ENCODE measurements at places on chromosomes 13 and 19. TPM values are rescaled to one million over a fixed set of nuclear protein-coding genes. Genes with fewer than 3 reads are reported as not detected.

GRWD1 gene
- total RNA-seq = 20.8 TPM

SBSN gene
- not detected for total RNA-seq

HSD17B14 gene
- total RNA-seq = 12.0 TPM

IGFL1 gene
- not detected for total RNA-seq

ZNF728 gene
- 0.18 TPM for total RNA-seq

TMIGD2 gene
- total RNA-seq = 0.70 TPM

SHKBP1 gene
- 25.3 TPM for total RNA-seq

CFAP97D2 gene
- not detected for total RNA-seq

APOE gene
- 235 TPM for total RNA-seq

KLK12 gene
- not detected for total RNA-seq

CEACAM19 gene
- 4.1 TPM for total RNA-seq

TBCB gene
- 89.8 TPM for total RNA-seq

FLT3LG gene
- 3.1 TPM for total RNA-seq

CD209 gene
- 4.8 TPM for total RNA-seq

APOC4 gene
- not detected for total RNA-seq

HPN gene
- total RNA-seq = 62.8 TPM

ZNF135 gene
- total RNA-seq = 18.4 TPM

TEKTIP1 gene
- total RNA-seq = 1.8 TPM

SEMA6B gene
- total RNA-seq = 6.4 TPM

ADGRE1 gene
- total RNA-seq = 1.2 TPM

TBC1D4 gene
- total RNA-seq = 69.8 TPM

ZNF730 gene
- 9.1 TPM for total RNA-seq

CD177 gene
- total RNA-seq = 29.0 TPM

IZUMO4 gene
- 8.6 TPM for total RNA-seq

PRODH2 gene
- total RNA-seq = 14.4 TPM

C19orf38 gene
- 6.4 TPM for total RNA-seq

MRPL54 gene
- 33.9 TPM for total RNA-seq

PSG1 gene
- not detected for total RNA-seq

KASH5 gene
- not detected for total RNA-seq

KRTDAP gene
- not detected for total RNA-seq

SHD gene
- total RNA-seq = 5.6 TPM

GPR12 gene
- total RNA-seq = 0.06 TPM

GTF2F1 gene
- 59.6 TPM for total RNA-seq

ATP8A2 gene
- 4.1 TPM for total RNA-seq

ANGPTL8 gene
- total RNA-seq = 2.6 TPM

PNMA8C gene
- 0.53 TPM for total RNA-seq

SGCG gene
- 17.3 TPM for total RNA-seq

C19orf81 gene
- 6.2 TPM for total RNA-seq

USHBP1 gene
- 9.8 TPM for total RNA-seq

NXNL1 gene
- not detected for total RNA-seq

PRDX2 gene
- total RNA-seq = 324 TPM

ATP4B gene
- 0.41 TPM for total RNA-seq

XPO4 gene
- 22.9 TPM for total RNA-seq

SMIM44 gene
- total RNA-seq = 0.99 TPM

SLC1A6 gene
- 0.47 TPM for total RNA-seq

ZNF837 gene
- 4.7 TPM for total RNA-seq

FGF21 gene
- not detected for total RNA-seq

Data from metanephros (tissue), 2 donors.